ENCODE measurements at places on chromosomes 7 and 10.
A peak's percentile ranks its signal among the peaks of the same experiment; 100 is the strongest.

GRCh38 chr7:35448486-35448885 lies 194.6 kb upstream of the TBX20 start:
- DNase-seq: no peak

DNA sequence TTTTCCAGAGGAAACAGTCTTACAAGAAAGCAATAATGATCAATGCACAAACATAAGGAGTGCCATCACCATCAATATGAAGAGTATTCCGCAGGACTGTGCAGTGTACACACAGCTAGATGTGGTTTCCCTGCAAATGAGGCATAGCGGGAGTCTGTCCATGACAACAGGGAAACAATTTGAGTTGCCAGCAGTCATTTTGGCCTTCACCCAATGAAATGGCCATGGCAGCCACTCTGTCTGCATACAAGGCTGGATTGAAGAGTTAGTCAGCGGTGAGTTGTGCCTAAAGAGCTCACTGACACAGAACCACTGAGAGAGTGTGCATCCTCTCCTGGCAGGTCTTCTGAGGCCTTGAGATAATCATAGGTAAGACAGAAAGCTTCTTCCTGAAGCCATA lies 303.3 kb downstream of the IPMK start:
- DNase-seq: peak; percentile 81

- no peak for DNase-seq
Measured at GRCh38 chr7:127089146-127089545, 163.6 kb downstream of the GRM8 start.

GRCh38 chr7:104629408-104629807 lies 301.0 kb downstream of the LHFPL3 start:
- no peak for DNase-seq

- no peak for DNase-seq
Measured at GRCh38 chr7:35726654-35727053, 31.7 kb upstream of the HERPUD2 start.

GRCh38 chr10:103967448-103968071 lies 620 bp downstream of the SLK start:
- DNase-seq: no peak

GRCh38 chr10:5582736-5583135 lies 58.0 kb downstream of the CALML3 start:
- DNase-seq: no peak

DNA sequence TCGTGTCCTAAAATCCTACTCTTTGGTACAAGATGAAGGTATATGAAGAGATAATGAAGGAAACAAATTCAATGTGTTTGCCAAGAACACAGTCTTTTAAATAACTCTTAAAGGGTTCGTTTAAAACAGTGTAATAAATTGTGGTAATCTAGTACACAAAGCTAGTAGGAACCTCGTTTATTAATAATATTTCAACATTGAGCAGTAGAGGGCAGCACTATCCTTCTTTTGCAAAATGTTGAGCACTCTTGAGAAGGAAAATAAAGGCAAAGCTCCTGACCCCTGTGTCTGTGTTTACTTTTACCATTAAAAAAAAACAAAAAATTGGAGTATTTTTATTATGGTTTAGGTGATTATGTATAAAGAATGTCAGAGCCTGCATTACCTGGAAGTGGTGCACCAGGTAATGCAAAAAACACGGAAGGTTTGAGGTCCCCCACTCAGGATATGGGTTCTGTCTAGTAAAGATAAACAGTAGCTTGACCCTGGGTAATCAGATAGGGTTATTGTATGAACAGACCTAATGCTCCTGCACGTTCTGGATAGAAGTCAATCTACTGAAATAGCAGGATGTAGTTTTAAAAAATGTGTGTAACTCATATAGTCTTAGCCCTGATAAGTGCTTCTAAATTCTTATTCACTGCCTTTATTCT lies 5.7 kb upstream of the GOT1 start:
- DNase-seq: no peak

DNA sequence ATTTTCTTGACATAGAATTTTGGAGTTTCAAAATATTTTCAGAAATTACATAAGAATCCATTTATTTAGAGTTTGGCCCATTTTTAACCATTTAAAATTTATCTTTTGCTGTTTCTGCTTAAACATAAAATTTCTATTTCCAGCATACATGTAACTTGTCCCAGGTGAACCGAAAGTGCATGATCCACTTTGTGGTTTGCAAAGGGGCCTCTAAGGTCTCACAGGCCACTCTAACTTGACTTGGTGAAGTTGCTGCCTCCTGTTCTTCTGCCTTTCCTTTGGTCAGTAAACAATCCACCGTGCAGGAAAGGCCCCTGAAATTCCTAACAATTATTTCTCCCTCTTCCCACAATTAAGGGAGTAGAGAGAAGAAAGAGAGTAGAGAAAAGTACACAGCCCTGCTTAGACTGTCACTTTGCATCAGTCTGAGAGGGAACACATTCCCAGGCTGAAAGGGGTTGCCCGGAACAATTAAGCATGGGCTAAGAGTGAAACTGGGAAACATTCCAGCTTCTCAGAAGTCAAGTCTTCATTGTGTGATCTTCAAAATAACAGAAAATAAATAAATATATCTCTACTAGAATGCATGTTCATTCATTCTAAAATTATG lies 79.5 kb upstream of the SEMA3A start:
- no peak for DNase-seq

DNA sequence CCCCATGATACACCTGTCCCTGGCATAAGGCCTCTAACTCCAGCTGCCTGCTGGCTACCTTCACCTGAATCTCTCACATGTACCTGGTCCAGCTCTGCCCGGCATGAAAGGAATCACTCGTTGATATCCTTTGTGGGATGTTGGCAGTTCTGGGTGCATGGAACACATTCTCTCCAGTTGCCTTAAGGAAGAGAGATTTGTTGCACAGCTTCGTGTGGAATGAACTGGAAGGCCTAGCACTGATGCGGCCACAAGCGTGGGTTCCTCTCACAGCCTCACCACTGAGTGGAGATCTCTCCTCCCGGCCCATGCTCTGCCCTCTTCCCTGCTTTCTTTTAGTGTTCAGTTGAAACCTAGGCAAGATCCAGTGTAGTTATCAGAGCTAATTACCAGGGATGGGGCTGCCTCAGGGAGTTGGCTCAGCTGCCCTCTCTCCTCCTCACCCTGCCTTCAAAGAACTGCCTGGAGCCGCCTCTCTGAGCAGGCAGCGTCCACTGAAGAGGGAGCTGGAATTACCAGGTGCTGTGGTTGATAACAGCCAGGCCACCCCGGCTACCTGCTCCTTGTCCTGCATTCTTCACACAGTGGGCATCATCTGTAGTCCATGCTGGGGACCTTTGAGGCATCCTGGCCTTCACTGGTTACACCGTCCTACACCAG lies 194.3 kb downstream of the CCDC3 start:
- DNase-seq: no peak

DNA sequence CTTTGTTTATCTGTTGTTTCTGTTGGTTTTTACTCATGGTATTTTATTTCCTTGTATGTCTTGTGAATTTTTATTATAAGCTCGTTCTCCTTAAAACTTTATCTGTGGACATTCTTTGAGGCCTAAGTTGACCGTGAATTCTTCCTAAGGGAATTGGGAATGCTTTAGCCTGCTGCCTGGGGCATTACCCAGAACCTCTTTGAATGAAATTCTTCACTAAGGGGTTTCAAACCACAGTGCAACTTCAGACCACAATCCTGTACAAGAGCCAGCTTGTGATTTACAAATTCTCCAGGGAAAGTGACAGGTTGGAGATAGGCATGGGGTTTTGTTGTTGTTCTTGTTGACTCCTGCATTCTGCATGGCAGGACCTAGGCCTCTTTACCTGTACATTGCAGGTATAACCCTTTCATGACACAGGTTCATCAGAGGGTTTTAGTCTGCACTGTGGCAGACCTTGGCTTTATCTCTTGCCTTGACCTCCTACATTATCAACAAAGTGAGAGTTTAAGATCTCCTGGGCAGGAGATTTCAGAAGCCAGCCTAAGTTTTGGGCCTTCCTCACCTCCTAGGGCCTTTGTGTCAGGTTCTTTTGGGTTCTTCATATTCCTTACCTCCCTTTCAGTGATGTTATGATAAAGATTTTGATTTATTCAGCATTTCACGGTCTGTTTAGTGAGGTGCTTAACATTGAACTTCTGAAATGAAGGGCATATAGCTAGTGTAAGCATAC lies 70.2 kb downstream of the ABCC2 start:
- no peak for DNase-seq

DNA sequence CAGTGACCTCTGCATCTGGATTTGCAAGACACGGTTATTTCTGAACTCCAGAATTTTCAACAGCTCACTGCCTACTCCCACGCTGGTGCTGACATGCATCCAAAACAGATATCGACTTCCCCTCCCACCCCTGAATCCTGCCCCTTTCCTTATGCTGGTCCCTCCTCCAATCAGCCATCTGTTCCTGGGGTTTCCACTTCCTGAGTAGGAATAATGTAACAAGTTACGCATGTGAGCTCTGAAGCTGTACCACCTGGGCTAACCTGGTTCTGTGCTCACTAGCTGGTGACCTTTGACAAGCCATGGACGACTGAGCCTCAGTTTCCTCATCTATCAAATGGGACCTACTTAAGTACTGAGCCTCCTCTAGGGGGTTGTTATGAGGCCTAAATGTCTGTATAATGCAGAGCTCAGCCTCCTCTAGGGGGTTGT lies 1.7 kb upstream of the NCAPG2 start:
- DNase-seq: no peak

GRCh38 chr7:116986611-116987565 lies 33.6 kb downstream of the ST7 start:
- DNase-seq: no peak

DNA sequence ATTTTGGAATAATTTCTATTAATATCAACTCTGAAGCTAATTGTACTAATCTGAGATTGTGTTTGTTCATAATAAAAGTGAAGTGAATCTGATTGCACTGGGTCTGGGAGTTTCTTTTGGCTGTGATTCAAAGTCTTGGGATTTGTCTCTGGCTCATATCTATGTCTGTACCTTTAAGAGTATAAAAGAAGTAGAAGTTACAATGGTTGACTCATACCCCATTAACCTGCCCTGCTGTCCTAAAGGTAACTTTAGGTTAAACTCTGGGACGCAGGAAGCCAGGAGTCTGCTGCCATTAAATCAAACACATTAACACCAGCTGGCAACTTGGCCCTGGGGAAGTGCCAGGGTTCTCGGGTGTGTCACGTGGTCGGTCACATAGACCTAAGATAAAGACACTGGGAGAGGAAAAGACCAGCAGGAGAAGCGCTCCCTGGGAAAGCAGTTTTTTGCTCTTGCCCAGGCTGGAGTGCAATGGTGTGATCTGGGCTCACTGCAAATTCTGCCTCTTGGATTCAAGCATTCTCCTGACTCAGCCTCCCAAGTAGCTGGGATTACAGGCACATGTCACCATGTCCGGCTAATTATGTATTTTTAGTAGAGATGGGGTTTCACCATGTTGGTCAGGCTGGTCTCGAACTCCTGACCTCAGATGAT lies 17.8 kb downstream of the SCD start:
- DNase-seq: peak; percentile 51

- no peak for DNase-seq
Measured at GRCh38 chr10:129057856-129058663, 409.0 kb upstream of the MGMT start.

DNA sequence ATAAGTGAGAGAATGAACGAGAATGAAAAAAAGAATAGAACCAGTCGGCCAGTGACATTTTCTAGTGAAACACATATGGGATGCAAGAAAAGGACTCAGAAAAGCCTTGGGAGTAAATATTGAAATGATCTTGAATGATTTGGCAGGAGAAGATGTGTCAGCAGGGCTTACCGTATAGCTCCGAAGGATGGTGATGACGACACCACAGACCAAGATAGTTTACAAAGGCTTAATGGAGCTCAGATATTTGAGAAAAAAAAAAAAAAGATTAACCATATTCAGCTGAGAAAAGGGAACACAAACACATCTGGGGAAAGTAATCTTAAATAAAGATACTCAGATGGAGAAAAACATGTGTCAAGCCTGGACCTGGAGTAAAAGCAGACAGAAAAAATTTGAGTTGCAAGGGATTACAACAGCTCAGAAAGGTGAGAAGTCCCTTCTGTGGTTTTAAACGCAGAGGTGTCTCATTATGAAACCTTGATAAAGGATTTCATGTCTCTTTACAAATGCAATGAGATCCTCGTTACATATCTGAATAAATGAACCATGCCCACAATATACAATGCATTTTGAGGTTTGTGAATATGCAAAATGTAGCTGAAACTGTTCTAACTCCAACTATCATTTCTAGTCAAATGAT lies 36.0 kb downstream of the DNAJB9 start:
- DNase-seq: no peak

GRCh38 chr7:38673795-38674194 lies 42.6 kb upstream of the AMPH start:
- DNase-seq: no peak

DNA sequence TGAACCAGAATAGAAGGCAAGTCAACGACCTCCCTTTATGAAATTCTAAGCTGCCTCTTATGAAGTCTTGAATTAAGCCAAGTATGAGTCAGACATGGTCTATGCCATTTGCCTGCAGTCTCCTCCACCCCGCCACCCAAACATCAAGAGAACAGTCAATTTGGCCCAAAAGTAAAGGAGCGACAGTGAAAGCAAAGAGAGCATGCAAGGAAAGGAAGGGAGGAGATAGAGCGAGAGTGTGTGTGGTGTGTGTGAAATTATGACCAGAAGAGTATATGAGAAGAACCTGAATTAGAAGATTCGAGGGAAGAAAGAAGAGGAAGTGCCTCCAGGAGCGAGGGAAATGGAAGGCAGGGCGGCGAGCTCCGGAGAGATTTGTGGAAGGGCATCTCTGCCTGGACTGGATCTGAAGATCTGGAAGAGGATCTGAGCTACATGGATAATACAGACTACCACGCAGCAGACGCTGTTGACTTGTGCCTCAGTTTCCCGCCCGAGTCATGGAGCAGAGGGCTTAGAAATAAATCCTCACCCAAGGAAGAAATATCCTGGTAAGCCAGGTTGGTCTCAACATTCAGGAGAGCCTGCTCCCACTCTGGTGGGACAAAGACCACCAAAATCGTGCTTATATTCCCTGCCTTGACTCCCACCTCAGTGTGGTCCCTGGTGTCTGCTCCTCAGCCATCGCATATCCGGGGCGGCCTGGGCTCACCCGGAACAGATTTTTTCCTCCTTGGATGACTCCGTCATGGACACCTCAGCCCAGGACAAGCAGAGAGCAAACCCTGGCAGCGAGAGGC lies 459 bp downstream of the ZDHHC6 start:
- no peak for DNase-seq

GRCh38 chr10:8039321-8039881 lies 15.1 kb upstream of the GATA3 start:
- DNase-seq: no peak

- DNase-seq: peak; percentile 4
Measured at GRCh38 chr7:375901-376305, 85.9 kb downstream of the FOXL3 start.

Data from head of caudate nucleus (tissue), 42 donors.